Chondrocyte (in vitro differentiated cells): ENCODE measurements at places on chromosomes 3 and 15. TPM values are rescaled to one million over a fixed set of nuclear protein-coding genes. Genes with fewer than 3 reads are reported as not detected.

DNA sequence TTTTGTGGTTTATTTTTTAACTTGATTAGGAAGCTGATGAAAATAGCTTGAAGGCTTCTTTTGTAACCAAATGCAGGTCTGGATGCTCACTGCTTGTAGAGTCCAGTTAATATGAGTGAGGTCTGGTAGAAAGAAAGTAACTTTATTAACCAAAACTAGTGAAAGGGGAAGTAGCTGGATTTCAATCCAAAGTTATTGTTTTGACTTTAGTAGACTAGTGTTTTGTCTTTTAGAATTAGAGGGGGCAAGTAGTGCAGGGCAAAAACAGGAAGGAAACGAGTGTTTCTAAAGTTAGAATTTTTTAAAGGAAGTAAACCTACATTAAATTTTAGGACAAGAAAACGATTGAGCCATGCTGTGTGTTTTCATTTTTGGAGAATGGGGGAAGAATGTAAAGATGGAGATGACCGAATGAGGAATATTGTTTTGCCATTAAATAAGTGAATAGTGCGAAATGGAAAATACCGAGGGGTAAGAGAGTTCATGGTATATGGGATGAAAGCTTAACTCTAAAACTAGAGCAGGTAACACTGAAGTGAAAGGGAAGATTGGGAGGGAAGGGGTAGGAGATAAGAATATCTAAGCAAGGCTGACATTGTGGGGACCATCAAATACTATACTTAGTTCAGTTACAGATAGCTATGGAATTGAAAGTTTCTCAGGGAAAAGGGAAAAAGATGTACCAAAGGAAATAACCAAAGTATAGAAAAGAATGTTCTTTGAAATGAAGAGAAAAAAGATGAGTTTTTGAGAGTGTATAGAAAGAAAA is 40.0 kb downstream of the USP3 start:
- no peak for DNase-seq

GRCh38 chr3:143755978-143756377 is 92.3 kb downstream of the SLC9A9 start:
- no peak for DNase-seq

DNA sequence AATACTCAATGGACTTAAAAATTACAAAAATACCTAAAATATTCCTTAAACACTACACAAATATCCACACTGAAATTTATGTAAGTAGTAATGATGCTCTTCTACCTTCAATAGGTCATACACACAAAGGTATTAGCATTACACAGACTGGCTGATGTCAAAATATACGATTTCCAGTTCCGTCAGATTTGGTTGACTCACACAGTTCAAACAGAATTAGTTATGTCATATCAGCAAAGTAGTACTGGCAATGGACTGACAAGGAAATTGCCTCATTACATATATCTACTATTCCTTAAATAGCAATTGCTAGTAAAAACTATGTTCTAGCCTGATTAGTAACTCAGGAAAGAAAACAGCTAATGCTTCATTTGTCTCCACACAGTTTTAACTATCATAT is 70.8 kb downstream of the ADAM10 start:
- no peak for DNase-seq

- no peak for DNase-seq
These were observed 109.7 kb upstream of the HACD2 start for GRCh38 chr3:123694366-123695087.

TMIE gene
- 0.25 TPM in 1 of 3 replicates, not detected in the others for total RNA-seq

GRCh38 chr3:56796202-56796601 is 5.5 kb downstream of the ARHGEF3 start:
- no peak for DNase-seq

ATP13A5 gene
- total RNA-seq = not detected in 3 replicates

DNA sequence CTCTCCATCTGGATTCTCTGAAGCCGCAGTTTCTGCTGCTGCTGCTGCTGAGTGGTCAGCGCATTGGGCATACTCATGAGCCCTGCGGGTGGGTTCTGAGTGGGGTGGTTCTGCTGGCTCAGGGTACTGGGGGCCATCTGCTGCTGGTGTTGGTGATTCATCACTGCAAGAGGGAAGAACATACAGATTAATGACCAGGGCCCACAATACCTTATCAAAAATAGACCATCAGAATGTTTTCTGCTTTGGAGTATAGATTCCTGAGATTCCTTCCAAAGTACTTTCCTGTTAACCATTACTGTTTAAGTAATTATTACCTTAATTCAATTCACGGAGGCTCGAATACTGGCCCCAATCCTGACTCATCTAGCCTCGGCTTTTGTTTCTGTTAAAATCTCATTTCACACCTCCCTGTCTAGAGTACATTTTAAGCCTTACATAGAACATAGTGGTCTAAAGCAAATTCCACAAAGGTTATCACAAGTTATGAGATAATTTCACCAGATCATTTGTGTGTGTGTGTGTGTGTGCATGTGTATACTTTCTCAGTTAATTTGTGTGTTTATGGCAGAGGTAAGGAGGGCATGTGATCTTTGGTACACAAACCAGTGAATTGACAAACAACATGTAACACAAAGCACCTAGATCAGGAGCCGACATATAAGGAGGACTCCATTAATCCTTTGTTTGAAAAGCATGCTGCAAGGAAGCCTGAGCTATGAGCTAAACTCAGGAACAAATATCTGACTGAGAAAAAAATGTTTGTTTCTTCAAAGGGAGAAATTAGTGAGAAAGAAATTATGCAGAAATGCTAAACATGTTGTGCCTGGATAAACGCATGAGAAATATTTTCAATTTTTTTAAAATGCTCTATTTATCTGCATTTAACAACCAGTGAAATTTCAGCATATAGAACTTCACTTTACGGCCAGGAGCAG is 68.1 kb downstream of the TM4SF4 start:
- DNase-seq = no peak

GRCh38 chr15:98123834-98124233 is 163.3 kb downstream of the ARRDC4 start:
- no peak for DNase-seq

TEX55 gene
- total RNA-seq = not detected in 3 replicates

GAP43 gene
- total RNA-seq = 3.3 to 33.7 TPM (median 3.6 TPM) in 3 replicates

POPDC2 gene
- 0.80 to 1.1 TPM (median 1.0 TPM) in 3 replicates for total RNA-seq

- no peak for DNase-seq
These were observed 700 bp upstream of the BLM start for GRCh38 chr15:90716317-90716975.

- DNase-seq = no peak
These were observed 24.8 kb downstream of the MYO1E start for GRCh38 chr15:59347915-59348314.
